ENCODE measurements at places on chromosomes 11 and 22.
A peak's percentile ranks its signal among the peaks of the same experiment; 100 is the strongest.

GRCh38 chr11:125675196-125675595 lies 5.5 kb downstream of the ACRV1 start:
- no peak for DNase-seq

GRCh38 chr11:9506489-9507276 lies 45.9 kb downstream of the ZNF143 start:
- DNase-seq = peak; percentile 16

- no peak for DNase-seq
These were observed 866 bp downstream of the EXPH5 start for GRCh38 chr11:108592591-108593213.

GRCh38 chr22:46542011-46542985 lies 4.9 kb upstream of the CELSR1 start:
- no peak for DNase-seq

DNA sequence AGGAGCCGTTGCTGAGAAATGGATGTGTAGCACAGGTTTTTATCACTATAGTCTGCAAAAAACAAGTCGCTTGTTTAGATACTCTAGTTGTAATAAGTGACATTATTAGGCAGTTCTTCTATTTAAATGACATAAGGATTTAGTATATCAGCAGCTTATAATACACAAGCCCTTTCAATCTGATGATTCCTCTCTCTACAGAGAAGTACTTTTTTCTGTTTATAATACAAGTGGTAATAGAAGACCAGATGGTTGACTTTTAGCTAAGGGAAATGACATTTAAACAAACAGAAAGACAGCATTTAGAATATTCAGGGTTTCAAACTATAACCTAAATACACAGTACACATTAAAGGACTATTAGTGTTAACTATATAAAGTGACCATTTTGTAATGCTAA lies 60.4 kb downstream of the IMMP1L start:
- peak; percentile 86 for DNase-seq

- no peak for DNase-seq
These were observed 13.6 kb downstream of the BCL9L start for GRCh38 chr11:118911880-118912741.

GRCh38 chr22:42855211-42855610 lies 1.9 kb downstream of the ARFGAP3 start:
- no peak for DNase-seq

- DNase-seq = no peak
These were observed 60.4 kb downstream of the TRAF6 start for GRCh38 chr11:36449561-36450096.

DNA sequence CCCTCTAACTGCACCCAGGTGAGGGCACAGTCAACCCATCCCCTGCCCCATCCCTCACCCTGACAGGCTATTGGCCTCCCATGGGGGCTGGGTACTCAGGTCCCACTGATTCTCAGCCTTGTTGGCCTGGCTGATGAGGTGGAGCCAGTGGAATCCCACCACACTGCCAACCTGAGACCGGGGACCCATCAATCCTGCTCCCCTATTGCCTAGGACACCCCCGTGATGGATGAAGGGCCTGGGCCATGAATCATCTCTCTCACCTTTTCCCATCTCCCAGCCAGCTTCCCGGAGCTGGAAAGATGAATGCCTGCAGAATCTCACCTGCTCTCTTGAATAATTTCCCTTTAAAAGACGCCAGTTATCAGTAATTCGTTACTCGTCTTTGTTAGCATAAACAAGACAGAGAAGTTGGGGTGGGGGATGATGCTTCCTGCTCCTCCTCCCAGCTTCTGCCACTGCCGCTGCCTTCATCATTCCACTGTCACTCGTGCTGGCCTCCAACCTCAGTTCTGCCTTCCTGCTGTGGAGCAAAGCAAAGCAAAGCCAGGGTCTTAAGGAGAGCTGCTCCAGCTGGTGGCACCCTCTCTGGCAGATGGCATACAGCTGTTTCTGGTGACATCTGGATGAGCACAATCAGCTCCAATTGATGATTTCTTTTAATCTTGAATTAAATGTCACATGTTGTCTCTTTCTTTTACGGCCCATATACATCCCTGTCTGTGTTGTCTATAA lies 204.0 kb upstream of the NECTIN1 start:
- no peak for DNase-seq

DNA sequence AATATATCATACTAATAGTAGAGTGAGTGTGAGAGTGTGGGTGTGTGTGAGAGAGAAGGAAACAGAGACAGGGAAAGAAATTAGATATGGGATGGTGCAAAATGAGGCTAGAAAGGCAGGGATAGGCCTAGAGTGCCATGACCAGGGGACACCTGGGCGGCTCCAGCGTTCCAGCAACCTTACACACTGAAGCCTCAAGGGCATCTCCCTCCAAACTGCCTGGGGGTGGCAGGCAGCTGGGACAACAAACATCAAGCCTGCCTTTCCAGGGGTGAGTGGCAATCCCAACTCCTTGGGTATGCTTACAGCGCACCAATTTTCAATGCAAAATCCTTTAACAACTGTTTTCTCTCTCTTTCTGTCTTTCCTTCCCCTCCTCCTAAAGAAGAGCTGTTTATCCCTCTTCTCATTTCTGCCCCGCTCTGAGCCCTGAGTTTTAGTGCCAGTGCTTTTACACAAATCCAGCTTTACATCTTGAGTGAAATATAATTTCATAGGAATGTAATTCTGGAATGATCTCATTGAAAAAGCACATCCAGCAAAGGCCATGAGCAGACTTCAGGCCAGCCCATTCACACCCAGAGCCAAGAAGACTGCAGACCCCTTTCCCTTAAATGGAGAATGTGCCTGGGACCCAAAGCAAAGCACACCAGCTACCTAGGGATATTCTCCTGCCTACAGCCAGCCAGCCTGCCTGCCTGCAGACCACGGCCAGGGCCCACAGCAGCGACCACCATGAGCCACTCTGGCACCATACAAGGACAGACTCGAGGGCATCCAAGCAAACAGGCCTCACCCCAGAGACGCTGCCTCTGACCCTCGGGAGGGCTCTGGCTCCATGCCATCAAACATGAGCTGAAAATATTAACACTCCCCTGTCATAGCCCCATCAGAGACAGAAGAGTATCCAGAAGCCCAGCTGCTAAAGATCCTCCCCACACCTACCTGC lies 90.3 kb downstream of the RPL27A start:
- DNase-seq = no peak

- DNase-seq = no peak
These were observed 8.0 kb upstream of the IL17REL start for GRCh38 chr22:50020606-50021005.

Measured in NCI-H1417 treated with DMSO at 0.1 percent for 48 hours (cell line).